Kidney (tissue), 22 donors: ENCODE measurements at places on chromosomes 5 and 9. TPM values are rescaled to one million over a fixed set of nuclear protein-coding genes. Genes with fewer than 3 reads are reported as not detected.

DNA sequence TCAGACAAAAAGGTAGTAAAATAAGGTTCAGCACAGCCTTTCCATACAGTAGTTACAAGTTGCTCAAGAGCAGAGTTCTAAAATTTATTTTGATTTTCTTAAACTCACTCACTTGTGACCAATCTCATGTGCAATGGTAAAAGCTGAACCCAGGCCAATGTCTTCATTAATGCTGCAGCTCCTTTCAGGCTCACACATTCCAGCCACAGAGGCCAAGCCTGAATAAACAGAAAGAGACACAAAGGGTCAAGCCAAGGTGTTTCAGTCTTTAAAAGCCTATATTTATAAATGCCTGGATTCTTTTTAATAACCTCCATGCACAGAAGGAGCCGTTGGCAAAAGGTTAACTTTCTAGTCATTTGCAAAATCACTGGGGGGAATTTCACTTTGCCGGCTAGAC is 152.5 kb downstream of the ADAMTS6 start:
- no peak for DNase-seq
- no peaks in the 10 kb centered on the region for H3K4me1 ChIP-seq
- H3K27ac ChIP-seq = no peak overlapping the region
- no peak overlapping the region for H3K4me3 ChIP-seq

GRCh38 chr5:68368311-68369022 is 152.9 kb downstream of the PIK3R1 start:
- H3K4me3 ChIP-seq = no peak overlapping the region
- H3K27me3 ChIP-seq = no peaks in the 10 kb centered on the region

ZFP62 gene
- 30.7 TPM for total RNA-seq

GRCh38 chr9:105711867-105712266 is 17.5 kb downstream of the TMEM38B start:
- H3K36me3 ChIP-seq = no peaks in the 10 kb centered on the region
- peaks cover 2% of the 10 kb centered on the region for H3K4me1 ChIP-seq
- no peak overlapping the region for H3K27ac ChIP-seq
- DNase-seq = no peak
- no peak overlapping the region for H3K4me3 ChIP-seq
- H3K27me3 ChIP-seq = no peaks in the 10 kb centered on the region

DNA sequence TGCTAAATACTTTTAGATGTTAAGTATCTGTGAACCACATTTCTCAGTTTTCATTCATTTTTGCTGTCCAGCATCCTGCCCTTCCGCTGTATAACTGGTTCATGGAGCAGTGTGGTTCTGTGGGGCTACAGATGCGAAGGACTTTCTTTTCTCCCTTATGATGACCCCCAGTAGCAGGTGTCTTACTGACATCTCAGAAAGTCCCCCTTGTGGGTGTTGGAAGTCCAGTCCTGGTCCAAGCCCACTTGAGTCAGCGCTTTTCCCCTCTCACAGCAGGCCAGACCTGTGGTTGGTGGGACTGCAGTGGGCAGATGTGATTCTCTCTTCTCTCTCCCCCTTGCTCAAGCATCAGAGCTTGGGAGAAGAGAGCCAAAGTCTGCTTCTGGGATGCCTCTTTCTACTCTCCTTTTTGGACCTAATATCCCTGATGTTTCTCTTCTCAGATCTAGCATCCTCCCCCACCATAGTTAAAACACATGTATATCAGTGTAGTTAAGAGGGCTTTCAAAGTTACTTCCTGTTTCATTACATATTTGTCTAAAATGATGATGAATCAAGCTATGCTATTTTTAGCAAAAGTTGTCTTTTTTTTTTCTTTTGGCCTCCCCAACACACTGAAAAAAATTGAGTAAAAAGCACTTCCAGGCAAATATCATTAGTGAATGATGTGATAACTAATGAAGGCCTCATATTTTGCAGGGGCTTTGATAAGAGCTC is 119.5 kb upstream of the ZNF618 start:
- no peak overlapping the region for H3K4me3 ChIP-seq
- no peaks in the 10 kb centered on the region for H3K36me3 ChIP-seq
- no peaks in the 10 kb centered on the region for H3K27me3 ChIP-seq
- no peaks in the 10 kb centered on the region for H3K4me1 ChIP-seq
- peak; percentile 56 for DNase-seq

- H3K4me1 ChIP-seq = no peaks in the 10 kb centered on the region
- H3K36me3 ChIP-seq = no peaks in the 10 kb centered on the region
- H3K4me3 ChIP-seq = no peak overlapping the region
- H3K27ac ChIP-seq = no peak overlapping the region
- no peak for DNase-seq
Measured at GRCh38 chr5:147445090-147445489, 64.8 kb downstream of the DPYSL3 start.

- H3K27ac ChIP-seq = peak within 1 kb of the TSS; percentile 93
- no peaks in the 10 kb centered on the region for H3K4me1 ChIP-seq
Measured at GRCh38 chr5:53560506-53561191, at the start of gene NDUFS4. NDUFS4 (plus strand) TSS chr5:53560639; CDS start chr5:53560663, 24 bp downstream.

- no peak for DNase-seq
- no peaks in the 10 kb centered on the region for H3K27me3 ChIP-seq
- peak overlapping the region; percentile 91 for H3K27ac ChIP-seq
- no peaks in the 10 kb centered on the region for H3K36me3 ChIP-seq
Measured at GRCh38 chr5:173015192-173015591, 31.6 kb downstream of the ATP6V0E1 start.

DNA sequence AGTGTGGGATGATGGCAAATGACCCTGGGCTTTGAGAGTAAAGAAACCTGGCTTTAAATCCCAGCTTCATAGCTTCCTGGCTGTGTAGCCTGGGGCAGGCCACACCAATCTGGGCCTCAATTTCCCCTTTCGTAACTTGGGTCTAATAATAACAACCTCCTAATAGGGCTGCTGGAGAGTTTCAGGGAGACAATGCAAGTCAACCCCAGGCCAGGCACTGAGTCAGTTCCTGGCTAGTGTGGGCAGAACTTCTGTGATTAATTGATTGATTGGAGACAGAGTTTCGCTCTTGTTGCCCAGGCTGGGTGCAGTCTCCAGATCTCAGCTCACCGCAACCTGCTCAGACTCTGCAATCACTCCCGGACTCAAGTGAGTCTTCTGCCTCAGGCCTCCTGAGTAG is 3.3 kb upstream of the SH2D3C start:
- no peaks in the 10 kb centered on the region for H3K27me3 ChIP-seq
- no peak overlapping the region for H3K27ac ChIP-seq
- no peak for DNase-seq
- no peaks in the 10 kb centered on the region for H3K36me3 ChIP-seq

DNA sequence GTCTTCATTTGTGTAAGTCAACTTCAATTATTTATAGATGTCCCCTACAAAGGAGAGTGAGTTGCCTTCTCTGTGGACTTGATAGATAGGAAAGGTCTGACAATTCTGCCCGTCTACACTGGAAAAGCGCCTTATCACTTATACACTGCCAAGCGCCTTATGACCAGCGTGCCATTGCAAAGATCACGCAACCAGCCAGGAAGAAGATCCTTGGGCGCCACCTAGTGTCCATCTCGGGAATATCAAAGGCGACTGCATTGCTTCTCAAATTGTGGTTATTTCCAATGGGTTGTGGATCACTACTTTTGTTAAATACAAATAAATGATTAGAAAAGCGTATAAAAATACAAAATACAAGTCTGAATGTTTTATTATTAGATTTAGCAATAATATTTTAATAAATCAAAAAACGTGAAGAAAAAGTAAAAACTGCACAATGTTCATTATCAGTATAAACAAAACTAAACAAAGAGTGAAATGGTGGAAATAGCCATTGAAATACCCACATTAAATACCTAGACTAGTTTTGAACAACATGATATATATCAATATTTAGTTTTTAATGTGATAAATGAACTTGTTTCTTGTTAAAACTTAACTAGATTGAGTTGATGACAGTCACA is 27.8 kb downstream of the SUB1 start:
- no peak overlapping the region for H3K27ac ChIP-seq
- H3K36me3 ChIP-seq = no peaks in the 10 kb centered on the region
- no peaks in the 10 kb centered on the region for H3K27me3 ChIP-seq
- no peak overlapping the region for H3K4me3 ChIP-seq
- DNase-seq = peak; percentile 88
- H3K4me1 ChIP-seq = no peaks in the 10 kb centered on the region

GRCh38 chr5:132998556-132998955 is 27.8 kb downstream of the ZCCHC10 start:
- no peak overlapping the region for H3K27ac ChIP-seq
- no peaks in the 10 kb centered on the region for H3K4me1 ChIP-seq
- no peak overlapping the region for H3K4me3 ChIP-seq
- no peaks in the 10 kb centered on the region for H3K27me3 ChIP-seq
- no peak for DNase-seq
- H3K36me3 ChIP-seq = no peaks in the 10 kb centered on the region

UGCG gene
- total RNA-seq = 113 TPM

ADAMTS16 gene
- total RNA-seq = 7.5 TPM

- H3K27ac ChIP-seq = no peak overlapping the region
- no peak overlapping the region for H3K4me3 ChIP-seq
- H3K36me3 ChIP-seq = peaks cover 3% of the 10 kb centered on the region
- H3K27me3 ChIP-seq = no peaks in the 10 kb centered on the region
- H3K4me1 ChIP-seq = peaks cover 2% of the 10 kb centered on the region
Measured at GRCh38 chr9:94600258-94600657, 6.6 kb upstream of the FBP2 start.

DNA sequence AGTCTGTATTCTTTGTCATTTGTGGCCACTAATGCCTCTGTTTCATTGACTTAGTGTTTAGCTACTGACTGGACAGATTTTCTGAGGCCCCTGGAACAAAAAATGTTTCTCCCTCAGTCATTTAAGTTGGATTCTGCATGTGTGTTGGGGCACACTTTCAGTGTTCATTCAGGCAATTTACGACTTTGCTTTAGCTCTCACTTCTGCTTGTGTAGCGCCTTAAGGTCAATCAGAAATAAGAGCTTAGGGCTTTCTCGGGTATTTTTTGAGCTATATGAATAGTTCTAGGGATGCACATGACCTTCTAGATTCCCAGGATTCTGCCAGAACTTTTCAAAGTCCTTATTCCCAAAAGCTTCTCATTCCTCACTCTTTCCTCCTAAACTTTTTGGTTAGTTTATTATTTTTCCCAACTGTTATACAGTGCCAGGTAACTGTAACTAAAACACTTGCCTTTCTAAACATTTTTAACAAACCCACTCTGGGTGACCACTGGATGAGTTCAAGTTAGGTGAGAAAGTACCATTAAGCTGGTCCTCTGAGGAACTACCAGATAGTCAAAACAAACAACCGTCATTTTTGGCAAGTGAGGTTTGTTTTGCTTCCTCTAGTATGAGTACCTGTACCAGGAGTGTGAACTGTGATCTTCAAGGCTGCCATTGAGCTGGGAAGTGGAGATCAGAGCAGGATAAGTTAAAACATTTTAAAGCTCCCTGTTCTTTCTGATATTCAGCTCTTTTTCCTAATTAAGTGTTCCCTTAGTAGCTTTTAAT is 571.3 kb upstream of the TLE4 start:
- no peaks in the 10 kb centered on the region for H3K27me3 ChIP-seq
- no peaks in the 10 kb centered on the region for H3K36me3 ChIP-seq
- no peak overlapping the region for H3K27ac ChIP-seq

GRCh38 chr9:91116211-91116610 is 245.5 kb downstream of the AUH start:
- H3K4me1 ChIP-seq = peaks cover 12% of the 10 kb centered on the region
- no peaks in the 10 kb centered on the region for H3K27me3 ChIP-seq
- no peaks in the 10 kb centered on the region for H3K36me3 ChIP-seq
- no peak overlapping the region for H3K4me3 ChIP-seq
- no peak overlapping the region for H3K27ac ChIP-seq

GRCh38 chr5:34562791-34563190 is 93.3 kb upstream of the RAI14 start:
- H3K4me1 ChIP-seq = no peaks in the 10 kb centered on the region
- DNase-seq = no peak
- H3K4me3 ChIP-seq = no peak overlapping the region
- H3K36me3 ChIP-seq = no peaks in the 10 kb centered on the region

DNA sequence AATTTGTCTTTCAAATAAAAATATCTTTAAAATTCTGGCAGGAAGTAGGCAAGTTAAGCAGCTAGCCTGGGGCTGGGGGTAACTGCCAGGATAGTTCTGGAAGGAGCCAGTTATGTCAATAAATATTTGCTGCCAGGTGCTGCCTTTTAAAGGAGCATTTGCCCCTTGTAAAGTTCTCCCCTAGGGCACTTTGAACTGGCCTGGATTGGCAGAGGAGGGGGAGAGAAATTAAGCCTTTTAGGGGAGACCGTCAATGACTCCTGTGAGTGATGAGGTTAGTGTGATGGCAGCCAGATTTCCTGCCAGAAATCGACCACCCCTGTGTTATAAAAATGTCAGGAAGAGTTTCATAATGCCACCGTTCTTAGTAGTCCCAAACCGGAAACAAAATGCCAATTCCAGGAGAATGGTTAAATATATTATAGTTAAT is 89.8 kb upstream of the ELL2 start:
- DNase-seq = no peak
- H3K27ac ChIP-seq = no peak overlapping the region
- no peaks in the 10 kb centered on the region for H3K36me3 ChIP-seq
- H3K27me3 ChIP-seq = no peaks in the 10 kb centered on the region

- H3K27ac ChIP-seq = no peak overlapping the region
- no peaks in the 10 kb centered on the region for H3K4me1 ChIP-seq
- H3K4me3 ChIP-seq = no peak overlapping the region
- no peaks in the 10 kb centered on the region for H3K27me3 ChIP-seq
Measured at GRCh38 chr5:44847206-44847852, 38.6 kb downstream of the MRPS30 start.

GRCh38 chr9:108743901-108744371 is 111.8 kb downstream of the ACTL7B start:
- DNase-seq = peak; percentile 92
- H3K27ac ChIP-seq = peak overlapping the region; percentile 54
- H3K4me3 ChIP-seq = no peak overlapping the region
- no peaks in the 10 kb centered on the region for H3K27me3 ChIP-seq
- peaks cover 7% of the 10 kb centered on the region for H3K4me1 ChIP-seq

LEAP2 gene
- total RNA-seq = 1.5 TPM

DNA sequence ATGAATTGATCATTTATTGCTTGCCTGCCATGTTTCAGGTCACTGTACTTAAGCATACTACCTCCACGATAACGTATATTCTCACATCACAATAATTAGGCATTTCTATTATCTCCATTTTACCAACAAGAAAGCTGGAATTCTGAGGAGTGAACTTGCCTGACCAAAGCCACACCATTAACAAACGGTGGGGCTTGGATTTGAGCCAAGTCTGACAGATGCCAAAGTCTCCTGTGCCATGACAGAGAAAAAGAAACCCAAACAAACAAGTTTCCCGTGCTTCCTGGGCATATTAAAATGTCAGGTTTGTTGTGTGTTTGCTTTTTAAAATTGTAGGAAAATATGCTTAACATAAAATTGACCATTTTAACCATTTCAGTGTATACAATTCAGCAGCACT is 40.8 kb upstream of the KCNV2 start:
- H3K4me3 ChIP-seq = no peak overlapping the region
- H3K27ac ChIP-seq = no peak overlapping the region
- no peak for DNase-seq
- no peaks in the 10 kb centered on the region for H3K36me3 ChIP-seq
- no peaks in the 10 kb centered on the region for H3K27me3 ChIP-seq

DNA sequence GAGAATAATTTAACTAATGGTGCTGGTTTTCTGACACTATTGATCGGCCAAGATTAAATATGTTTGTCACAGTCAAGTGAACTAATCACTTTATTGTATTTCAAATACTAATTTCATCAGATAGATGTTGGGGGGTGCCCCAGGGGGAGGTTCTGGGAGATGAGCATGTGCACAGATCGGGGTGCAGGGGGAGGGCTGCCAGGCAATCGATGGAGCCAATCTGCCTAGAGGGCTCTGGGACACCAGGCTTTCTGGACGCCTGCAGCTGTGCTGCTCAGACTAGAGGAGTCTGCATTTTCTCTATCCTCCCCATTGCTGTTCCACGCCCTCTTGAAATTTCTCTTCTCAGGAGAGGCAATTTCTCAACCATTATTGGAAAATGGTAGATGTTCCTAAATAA is 100.0 kb upstream of the ALDH1B1 start:
- H3K27me3 ChIP-seq = no peaks in the 10 kb centered on the region
- no peak for DNase-seq
- no peak overlapping the region for H3K27ac ChIP-seq
- H3K4me3 ChIP-seq = no peak overlapping the region
- H3K36me3 ChIP-seq = no peaks in the 10 kb centered on the region
